ENCODE measurements at places on chromosomes 16 and 17.

- no peak for DNase-seq
These were observed 274.2 kb downstream of the ABCC12 start for GRCh38 chr16:47881574-47881973.

- no peak for DNase-seq
These were observed 1.1 kb downstream of the FAM171A2 start for GRCh38 chr17:44362459-44362948.

DNA sequence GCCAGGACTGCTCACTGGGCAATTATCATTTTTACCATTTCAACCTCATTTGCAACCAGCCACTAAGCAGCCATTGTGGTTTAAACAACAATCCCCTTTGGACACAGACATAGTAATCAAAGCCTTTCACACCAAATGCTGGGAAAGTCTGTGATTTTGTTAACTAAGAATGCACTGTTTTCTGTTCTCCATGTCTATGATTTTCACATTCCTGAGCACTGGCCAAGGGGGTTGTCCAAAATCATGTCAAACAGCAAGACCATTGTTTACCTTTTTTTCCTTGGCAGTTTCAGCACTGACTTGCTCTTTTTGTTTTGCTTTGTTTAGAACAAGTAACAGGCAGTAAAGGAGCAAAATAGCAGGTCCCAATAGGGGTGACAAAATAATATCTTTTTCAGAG, 106.3 kb upstream of the SIAH1 start:
- no peak for DNase-seq

DNA sequence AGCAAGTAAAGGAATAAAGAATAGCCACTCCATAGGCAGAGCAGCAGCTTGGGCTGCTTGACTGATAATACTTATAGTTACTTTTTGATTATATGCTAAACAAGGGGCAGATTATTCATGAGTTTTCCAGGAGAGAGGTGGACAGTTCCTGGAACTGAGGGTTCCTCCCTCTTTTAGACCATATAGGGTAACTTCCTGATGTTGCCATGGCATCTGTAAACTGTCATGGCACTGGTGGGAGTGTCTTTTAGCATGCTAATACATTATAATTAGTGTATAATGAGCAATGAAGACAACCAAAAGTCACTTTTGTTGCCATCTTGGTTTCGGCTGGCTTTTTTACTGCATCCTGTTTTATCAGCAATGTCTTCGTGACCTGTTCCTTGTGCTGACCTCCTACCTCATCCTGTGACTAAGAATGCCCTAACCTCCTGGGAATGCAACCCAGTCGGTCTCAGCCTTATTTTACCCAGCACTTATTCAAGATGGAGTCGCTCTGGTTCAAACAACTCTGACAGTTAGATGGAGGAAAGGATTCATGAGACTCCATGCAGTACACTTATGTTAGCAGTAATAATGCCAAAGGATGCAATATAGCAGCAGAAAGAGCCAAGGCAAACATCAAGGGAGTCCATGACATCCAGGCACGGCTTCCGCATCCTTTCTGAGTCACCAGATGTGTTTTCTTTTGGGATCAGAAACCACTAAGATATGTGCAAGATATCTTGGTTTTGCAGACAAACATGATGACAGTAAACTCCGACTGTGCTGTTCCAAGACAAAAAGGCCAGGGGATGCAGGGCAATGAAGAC, 55.8 kb upstream of the B4GALNT2 start:
- DNase-seq = no peak

DNA sequence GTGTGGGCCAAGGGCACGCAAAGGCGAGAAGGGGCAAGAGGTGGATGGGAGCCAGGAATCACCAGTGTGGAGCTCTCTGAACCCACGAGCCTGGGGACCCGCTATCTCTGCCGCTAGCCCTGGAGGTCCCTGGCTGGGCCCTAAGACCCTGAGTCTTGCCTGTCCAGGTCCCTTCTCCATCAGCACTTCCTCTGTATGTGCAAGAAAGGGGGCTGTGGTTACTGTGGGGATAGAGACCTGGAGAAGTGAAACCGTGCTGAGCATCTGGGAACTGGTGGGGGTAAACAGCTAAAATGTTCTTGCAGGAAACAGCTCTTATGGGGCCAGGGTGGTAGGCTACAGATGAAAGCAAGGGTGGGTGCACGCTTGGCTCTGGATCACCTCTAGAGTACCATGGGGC, 3.1 kb downstream of the SPNS3 start:
- no peak for DNase-seq

DNA sequence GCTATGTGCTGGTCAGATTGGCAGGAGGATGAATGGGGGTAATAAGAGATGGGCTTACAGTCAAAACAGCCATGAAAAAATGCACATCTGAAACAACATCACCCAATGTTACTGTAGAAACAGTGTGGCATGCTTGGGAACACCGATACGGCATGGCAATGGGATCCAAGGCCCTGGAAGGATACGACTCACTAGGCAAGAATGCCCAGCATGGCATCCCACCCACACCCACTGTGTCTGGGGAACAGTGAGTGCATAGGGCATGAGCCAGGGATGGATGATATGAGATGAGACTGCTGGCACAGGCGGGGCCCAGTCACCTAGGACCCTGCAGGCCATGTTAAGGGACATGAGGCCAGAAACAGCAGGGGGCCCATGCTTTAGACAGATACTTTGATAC, 11.5 kb downstream of the TRIM25 start:
- no peak for DNase-seq

- no peak for DNase-seq
These were observed 123.1 kb downstream of the LYRM1 start for GRCh38 chr16:21023509-21024202.
